ENCODE measurements at places on chromosomes 7 and 10. TPM values are rescaled to one million over a fixed set of nuclear protein-coding genes. Genes with fewer than 3 reads are reported as not detected.

- DNase-seq = no peak
These were observed 212.6 kb upstream of the FRMD4A start for GRCh38 chr10:14543046-14543903.

DNA sequence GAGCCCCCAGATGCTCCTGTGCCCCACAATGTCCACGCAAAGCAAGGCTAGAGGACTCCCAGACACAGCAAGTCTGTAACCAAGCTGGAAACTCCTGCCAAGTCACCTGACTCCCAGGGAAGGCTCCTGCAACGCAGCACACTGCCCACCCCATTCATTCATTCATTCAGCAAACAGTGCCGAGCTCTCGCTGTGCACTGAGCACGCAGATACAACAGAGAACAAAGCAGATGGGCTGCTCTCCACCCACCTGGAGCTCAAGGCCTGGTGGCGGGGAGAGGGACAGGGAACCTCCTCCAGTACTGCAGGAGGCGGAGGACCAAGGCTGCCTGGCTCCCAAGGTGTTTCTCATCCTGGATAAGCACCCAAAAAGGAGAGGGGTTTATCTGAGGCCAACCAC is 8.6 kb downstream of the KCNH2 start:
- no peak for DNase-seq

- no peak for DNase-seq
These were observed 1.0 kb upstream of the CROT start for GRCh38 chr7:87344446-87344845.

DNA sequence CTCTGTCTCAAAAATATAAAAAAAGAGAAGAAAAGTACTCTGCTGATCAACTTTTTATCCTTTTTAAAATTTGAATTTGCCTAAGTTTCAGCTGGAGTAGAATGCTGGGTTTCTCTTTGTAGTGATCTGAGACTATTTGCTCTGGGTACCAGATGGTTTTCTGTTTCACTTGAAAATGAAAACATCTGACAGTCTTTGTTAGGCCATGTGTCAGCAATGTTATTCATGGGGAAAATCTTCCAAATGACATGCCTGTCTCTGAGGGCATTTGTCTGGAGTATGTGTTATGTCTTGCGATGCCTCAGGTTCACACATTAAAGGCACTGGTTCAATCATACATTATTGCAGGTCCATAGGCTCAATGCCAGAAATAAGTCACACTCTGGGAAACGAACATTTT is 175.3 kb upstream of the TMEM229A start:
- no peak for DNase-seq

GRCh38 chr7:44043902-44044301 is 600 bp upstream of the DBNL start:
- no peak for DNase-seq

DNA sequence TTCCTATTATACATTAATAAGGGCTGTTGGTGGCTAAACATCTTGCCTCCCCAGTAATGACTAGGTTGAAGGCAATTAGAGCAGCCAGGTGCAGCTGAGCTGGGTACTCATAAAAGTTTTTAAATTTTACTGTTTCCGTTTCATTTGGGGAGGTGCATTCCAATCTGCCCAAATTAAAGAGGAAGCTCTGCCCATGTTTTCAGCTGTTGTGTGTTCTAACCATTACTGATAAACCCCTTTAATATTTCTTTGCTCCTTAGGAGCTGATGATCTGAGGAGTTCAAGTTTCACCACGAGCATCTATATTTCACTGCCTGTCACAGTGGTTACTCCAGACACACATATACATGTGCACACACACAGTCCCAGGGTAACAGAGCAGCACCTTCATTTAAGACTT is 94.4 kb downstream of the JAZF1 start:
- no peak for DNase-seq

DNA sequence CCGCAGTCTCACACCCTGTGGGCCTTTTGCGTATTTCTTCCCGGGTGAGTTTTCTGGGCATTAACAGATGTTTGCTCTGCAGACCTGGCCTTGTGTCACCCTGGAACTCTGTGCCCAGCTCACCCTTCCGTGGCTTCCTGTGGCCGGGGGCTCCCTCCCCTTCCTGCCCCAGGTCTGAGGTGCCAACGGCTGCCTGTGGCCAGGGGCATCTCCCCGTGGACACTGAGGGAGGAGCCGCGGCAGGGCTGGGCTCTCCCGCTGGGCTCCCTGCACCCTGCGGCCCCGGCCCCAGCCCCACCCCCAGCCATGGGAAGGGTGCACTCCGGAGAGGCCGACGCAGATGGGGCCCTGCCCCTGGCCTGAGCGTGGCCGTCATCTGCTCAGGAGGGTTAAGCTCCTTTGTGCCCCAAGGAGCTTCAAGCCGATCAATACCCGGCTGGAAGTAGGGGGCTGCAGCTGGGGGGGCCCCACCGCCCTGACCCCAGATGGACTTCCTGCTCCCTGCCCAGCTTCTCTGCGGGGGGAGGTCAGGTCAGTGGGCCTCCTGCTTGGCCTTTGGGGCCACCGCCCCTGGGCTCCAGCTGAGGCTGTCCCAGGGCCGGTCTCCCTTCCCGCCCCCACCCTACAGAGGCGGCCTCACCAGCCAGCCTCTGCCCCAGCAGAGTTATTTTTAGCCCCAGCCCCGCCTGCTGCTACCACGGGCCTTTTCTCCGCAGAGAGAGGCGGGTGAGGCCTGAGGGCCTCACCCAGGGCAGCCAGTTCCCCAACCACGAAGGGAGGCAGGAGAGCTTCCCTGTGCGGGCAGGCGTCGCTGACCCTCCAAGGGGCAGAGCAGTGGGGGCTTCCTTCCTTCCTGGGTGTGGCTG is 24.2 kb downstream of the PWWP2B start:
- DNase-seq = no peak

DNA sequence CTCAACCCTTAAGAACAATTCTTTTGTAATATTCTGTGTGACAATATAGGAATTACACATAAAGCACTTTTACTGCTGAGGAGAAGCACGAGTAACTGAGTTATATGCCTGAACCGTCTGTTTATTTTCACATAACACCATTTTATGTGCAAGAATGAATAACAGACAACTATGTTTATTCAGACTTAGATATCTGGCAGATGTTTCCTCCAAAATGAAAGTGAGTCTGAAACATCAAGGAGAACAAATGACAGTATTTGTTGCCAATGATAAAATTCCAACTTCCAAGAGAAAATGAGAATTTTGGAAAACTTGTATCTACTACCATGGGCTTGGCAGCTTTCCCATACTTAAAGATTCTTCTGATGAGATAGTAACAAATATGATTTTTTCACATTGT is 51.4 kb downstream of the DNMBP start:
- no peak for DNase-seq

DNA sequence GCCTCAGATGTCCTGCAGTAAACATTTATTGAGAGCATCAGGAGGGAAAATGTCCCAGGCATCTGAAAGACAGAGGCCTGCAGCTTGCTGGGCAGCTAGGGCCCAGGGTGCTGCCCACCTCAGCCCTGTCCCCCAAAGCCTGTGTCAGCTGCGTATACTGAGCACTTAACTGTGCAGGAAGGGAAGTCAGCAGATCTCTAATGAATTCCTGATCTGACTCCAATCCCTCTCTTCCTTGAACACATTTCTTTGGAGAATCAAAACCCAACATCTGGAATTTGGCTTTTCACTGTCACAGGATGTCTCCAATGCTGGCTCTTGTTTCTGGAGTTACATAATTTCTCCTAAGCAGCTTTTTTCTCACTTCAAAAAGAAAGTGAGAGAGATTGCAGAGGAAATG is 364.7 kb upstream of the NFE2L3 start:
- no peak for DNase-seq

The TMEM270 gene
- not detected for polyA plus RNA-seq

The SPDYE9 gene
- 0.35 TPM for polyA plus RNA-seq

The OR13A1 gene
- polyA plus RNA-seq = not detected

The ADAMTS14 gene
- 0.79 TPM for polyA plus RNA-seq
